ENCODE measurements at places on chromosomes 4 and X.

DNA sequence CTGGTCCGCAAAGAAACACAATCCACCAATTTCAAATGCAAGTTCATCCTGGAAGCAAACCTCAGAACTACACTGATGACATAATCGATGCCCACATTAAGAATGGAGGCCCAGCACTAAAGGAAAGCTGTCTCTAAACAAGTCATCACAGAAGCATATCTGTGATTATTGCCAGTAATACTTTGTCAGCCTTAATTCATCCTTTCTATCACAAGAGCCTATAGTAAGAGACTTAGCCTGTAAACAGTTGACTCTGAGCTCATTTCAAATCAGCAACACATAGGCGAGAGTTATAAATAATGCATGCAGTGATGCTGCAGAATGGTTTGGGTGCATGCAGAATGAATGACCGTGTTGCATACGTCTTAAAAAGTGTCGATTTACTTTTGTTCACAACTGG is 105.9 kb upstream of the ZFP42 start:
- no peak for DNase-seq

DNA sequence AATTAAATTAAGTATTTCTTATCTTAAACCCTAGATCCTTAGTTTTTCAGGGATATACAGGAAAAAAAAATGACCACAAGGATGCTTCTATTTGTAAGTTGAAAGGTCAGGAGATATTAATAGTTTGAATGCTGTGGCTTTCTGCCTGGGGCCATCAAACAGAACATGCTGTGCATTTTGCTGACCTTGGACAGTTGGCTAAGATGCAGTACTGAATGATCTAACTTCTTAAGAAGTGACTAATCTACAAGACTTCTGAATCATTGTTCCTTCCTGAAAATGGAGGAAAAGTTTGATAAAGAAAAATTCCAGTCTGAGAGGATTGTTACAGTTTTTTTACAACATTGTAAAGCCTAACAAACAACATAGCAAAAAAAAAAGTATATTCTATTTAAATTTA is 237.8 kb upstream of the JADE1 start:
- no peak for DNase-seq

- DNase-seq, result no peak
These were observed 8.3 kb downstream of the S100G start for GRCh38 chrX:16658284-16658683.

DNA sequence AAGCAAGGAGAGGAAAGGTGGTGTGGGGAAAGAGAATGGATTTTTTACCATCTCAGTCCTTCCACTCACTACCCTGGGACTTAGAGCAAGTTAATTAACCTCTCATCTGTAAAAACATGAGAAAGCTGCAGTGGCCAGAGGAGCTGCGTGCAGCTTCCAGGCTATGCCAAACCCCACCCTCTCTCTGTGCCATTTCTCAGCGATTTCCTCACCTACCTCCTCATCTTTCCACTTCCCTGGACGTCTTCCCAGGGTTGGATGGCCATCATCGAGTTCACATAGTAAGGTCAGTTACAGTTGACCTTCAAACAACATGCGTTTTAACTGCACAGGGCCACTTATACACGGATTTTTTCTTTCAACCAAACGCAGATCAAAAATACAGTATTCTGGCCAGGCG is 64.3 kb downstream of the SMIM20 start:
- no peak for DNase-seq
